ENCODE measurements at places on chromosomes 6 and 20.

DNA sequence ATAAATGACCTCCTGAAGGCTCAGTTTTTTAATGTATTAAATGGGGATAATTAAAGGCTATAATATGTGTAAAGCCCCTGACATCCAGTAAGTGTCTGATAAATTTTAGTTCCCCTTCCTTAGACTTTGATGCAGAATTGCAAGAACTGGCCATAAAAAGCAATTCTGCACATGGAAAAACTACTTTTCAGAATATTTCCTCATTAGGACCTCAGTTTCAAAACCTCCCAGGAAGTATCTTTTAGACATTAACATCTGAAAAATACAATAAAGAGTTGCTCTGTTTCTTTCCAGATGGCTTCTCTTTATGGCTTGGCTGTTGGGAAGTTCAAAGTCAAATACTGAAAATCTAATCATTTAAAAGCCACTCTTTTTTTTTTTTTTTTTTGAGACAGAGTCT, 106.3 kb upstream of the ZNF217 start:
- no peak for DNase-seq

- no peak for DNase-seq
Measured at GRCh38 chr6:36039112-36039511, 11.5 kb downstream of the MAPK14 start.

DNA sequence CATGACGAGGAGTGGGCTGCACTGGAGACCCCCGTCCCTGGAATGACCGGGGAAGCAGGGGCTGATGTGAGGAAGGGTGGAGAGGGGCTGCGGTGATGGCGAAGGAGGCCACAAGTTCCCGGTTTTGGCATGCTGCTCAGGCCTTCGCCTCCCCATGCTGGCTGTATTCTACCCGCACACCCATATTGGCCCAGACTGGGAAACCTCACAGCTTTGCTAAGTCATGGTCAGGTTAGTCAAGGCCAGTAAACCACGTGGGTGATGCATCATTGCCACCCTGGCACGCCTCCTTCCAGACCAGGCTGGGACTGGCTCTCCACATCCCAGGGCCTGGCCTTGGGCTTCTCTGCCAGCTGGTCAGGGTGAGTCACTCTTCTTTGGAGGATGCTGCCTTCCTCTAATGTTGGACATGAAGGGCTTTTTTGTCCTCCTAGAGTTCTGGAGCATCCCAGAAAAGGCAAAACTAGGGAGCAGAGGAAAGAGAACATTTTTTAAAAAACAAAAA, 53.8 kb downstream of the PCNA start:
- DNase-seq, result no peak

DNA sequence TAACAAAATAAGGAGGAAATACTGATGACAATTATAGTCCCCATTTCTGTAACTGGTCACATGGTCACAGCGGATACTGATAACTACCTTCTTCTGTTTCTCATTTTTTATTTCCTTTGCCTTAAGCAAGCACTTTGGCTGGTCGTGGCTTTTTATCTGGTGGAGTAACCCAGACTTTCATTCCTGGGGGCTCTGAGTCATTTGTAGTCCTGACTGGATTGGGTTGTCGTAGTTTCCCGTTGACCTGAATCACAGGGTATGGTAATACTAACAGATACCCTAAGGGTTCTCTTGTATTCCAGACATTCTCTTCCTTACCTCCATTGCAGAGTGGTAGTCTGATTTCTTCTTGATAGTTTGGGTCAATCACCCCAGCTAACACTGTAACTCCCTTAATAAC, 500.3 kb upstream of the ADGRB3 start:
- DNase-seq, result no peak

DNA sequence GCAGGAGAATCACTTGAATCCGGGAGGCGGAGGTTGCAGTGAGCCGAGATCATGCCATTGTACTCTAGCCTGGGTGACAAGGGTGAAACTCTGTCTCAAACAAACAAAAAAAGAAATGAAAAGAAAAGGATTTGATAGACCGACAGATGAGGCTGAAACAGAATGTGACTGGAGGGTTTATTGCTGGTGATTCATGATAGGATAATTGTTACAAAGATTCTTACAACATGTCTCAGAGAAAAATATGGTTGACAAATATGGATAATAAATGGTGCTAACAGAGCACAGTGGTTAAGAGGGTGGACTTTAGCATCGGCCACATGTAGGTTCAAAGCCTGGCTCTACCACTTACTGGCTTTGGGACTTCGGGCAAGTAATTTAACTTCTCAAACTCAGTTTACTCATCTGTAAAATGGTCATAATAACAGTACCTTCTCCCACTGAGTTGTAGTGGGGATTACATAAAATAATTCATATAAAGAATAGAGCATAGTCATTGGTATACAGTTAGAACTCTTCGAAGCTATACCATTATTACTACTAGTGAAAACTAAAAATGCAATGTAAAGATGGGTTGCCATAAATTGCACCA, 131.9 kb downstream of the MAP3K7 start:
- no peak for DNase-seq

DNA sequence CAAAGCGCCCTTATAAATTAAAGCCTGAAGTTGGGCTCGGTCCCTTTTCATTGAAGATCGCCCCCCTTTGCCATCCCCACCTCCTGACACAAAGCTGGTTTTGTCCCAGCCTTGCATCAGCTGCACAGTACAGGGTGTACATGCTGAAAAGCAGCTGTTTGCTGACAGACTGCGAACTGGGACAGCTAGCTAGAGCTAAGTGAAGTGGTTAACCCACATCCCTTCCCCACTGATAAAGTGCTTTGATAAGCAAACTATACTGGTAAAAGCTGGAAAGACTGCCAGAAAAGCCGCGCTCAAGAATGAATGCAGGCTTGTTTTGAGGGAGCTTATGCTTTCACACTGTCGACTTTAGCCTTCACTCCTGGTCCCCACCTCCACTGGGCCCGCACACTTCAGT, 207.3 kb downstream of the GMDS start:
- no peak for DNase-seq

DNA sequence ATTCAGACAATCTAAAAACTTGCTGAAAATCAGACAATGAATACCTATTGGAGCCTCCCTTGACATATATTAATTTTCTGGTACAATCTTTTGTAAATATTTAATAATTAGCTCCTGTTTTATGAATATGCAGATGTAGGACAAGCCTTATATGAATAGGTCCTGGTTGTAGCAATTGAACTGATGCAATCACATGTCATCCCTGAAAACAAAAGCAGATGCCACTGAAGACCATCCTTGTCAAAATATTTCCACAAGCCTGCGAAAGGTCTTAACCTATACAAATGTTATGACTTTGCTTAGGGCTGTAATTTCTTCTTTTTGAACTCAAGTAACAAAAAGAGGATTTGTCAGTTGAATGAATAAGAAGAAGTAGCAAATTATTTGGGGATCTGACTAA, 722.1 kb downstream of the EYS start:
- no peak for DNase-seq

GRCh38 chr20:44361021-44361420, 5.5 kb downstream of the HNF4A start:
- DNase-seq, result no peak
